Cardiac septum (tissue), 1 donor: ENCODE measurements at places on chromosomes 6 and 20.

DNA sequence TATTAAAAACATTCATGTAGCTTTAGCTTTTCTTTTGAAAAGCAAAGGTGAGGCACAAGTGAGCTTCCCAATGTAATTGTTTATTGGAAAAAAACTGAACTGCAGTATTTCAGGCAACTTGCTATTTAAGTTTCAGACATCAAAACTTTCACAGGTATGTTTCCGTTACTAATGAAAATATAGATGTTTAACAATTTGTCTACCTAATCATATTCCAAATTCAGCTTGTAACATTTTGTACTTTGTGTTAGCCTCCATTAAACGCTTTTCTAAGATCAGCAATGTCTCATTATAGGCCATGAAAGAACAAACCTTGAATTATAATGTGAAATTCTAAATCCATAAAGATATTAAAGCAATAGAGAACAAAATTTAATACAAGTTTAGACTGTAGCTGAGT lies 69.5 kb downstream of the AHI1 start:
- DNase-seq: no peak

GRCh38 chr20:15406072-15406471 lies 1068.7 kb upstream of the FLRT3 start:
- no peak for DNase-seq

GRCh38 chr6:167550941-167551627 lies 226.2 kb downstream of the TTLL2 start:
- DNase-seq: peak; percentile 91

GRCh38 chr6:139398658-139399057 lies 24.2 kb upstream of the CITED2 start:
- no peak for DNase-seq

GRCh38 chr6:136024711-136025110 lies 173.2 kb downstream of the PDE7B start:
- DNase-seq: no peak

DNA sequence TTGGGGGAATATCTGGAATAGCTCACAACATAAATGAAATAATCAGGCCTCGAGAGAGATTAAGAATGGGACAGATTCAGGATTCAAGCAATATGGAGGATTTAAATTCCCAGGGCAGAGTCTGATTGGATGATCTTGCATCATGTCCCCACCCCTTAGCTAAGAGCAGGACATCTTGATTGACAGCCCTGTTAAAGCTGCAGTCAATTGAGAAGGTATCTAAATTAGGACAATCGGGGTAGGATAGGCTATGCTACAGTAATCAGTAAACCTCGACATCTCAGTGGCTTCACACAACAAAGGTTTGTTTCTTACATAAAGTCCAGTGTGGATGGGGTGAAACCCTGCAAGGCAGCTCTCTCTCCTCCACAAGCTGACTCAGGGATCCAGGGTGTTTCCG lies 109.5 kb downstream of the EYA2 start:
- no peak for DNase-seq

GRCh38 chr6:102356170-102356569 lies 962.7 kb downstream of the GRIK2 start:
- DNase-seq: peak; percentile 43

DNA sequence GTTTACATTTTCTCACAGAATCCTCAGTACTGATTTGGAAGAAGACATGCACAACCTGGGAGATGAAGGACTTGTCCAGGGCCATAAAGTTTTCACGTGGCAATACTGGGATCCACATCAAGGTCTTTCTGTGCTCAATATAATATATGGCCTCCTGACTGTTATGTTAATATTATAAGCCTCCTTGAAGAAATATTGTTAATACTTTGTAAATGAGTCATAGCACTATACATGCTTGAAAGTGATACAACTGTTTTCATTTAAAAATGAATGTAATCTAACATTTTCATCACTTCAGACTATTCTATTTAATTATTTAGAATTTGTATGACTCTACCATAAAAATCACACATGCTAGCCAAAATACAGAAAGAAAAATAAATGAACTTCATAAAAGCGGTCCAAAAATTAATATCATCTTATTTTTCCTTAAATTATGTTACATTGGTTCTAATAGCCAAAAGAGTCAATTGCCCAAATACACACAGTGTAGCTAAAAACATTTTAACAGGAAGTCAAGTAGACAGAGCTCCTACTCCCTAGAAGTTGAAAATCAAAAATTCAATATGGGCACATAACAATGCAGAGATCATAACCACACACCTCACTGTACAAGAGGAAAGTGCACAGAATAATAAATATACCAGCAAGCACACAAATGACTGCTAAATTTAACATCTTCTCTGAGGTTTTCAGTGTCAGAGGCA lies 188.0 kb upstream of the HDDC2 start:
- no peak for DNase-seq

GRCh38 chr20:44326391-44327159 lies 10.3 kb upstream of the R3HDML start:
- no peak for DNase-seq

GRCh38 chr6:79605061-79605460 lies 26.1 kb upstream of the SH3BGRL2 start:
- no peak for DNase-seq

GRCh38 chr20:53902968-53903651 lies 167.3 kb downstream of the BCAS1 start:
- DNase-seq: no peak

DNA sequence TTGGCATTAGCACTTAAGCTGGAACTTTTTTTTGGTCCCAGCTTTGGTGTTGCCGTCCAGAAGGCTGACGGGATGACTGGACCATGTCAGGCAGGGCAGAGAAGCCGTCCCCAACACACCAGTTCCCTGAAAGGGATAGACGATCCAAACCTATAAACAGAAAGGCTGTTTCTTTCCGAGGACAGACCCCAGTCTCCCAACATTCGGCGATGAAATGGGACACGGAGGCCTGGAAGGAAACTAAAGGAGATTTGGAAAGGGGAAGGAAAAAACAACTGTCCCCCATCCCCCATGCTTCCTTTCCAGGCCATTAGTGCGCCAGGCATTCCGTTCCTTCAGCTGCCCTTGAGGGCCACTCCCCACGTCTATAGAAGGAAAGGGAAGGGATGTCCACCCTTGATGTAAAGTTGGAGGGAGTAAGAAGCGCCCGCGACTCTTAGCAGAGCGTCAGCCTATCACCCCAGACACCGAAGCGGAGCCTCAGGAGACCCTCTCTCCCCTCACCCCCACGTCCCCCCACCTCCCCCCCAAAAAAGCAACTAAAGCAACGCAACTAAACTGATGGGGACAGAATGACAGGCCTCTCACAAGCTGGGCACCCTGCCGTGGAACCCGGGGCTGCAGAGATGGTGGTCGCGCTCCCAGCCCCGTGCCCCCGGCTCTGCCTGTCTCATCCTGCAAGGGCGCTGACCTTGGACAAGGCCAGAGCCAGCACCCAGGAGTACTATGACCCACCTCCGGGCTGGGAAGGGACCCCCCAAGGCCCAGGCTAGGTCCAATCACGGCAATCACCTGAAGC lies 638 bp downstream of the BLCAP start:
- no peak for DNase-seq

DNA sequence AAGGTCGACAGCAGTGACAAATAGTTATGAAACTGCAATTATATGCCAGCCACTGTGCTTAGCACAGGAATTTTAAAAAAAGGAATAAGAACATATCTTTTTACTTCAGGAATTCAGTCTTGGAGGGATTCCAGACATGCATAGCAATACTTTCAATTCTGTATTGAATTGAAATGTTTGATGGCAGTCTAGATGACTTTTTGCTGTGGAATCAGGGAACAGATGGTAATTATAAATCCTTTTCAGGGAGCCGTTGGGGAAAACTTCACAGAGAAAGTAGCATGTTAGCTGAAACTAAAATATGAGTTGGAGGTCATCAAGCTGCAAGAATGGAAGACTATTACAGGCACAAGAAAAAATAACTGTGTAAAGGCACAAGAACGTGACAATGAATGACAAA lies 74.8 kb downstream of the IMPG1 start:
- DNase-seq: no peak

GRCh38 chr6:90135667-90136066 lies 161.0 kb downstream of the BACH2 start:
- DNase-seq: no peak

DNA sequence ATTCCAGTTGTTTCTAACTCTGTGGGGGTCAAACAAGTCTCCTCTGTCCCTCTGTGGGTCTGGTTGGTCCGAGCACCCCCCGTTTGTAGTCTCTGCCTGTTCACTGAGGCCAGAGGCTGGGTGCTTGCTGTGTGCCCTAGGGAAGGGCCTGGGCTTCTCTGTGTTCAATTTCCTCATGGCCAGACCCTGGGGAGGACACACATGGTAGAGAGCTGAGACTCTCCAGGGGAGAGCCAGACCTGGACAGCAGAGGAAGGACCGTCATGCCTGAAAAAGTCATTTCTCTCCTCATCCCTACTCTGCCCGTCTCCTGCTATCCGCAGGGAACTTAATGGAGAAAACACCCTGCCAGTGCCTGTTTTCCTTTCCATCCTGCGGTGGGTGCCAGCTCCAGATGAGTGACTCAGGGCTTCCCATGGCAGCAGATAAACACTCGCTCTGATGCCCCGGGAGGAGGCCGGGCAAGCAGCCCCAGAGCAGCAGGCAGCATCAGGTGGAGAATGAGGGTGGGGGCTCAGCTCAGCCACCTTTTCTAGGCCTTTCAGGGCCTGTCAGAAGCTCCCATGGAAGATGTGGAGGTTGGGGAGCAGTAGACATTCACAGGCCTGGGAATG lies 51.9 kb downstream of the SNAI1 start:
- no peak for DNase-seq

GRCh38 chr6:134295953-134296553 lies 21.9 kb downstream of the SGK1 start:
- no peak for DNase-seq

GRCh38 chr6:140590641-140591040 lies 1216.2 kb upstream of the CITED2 start:
- DNase-seq: no peak

DNA sequence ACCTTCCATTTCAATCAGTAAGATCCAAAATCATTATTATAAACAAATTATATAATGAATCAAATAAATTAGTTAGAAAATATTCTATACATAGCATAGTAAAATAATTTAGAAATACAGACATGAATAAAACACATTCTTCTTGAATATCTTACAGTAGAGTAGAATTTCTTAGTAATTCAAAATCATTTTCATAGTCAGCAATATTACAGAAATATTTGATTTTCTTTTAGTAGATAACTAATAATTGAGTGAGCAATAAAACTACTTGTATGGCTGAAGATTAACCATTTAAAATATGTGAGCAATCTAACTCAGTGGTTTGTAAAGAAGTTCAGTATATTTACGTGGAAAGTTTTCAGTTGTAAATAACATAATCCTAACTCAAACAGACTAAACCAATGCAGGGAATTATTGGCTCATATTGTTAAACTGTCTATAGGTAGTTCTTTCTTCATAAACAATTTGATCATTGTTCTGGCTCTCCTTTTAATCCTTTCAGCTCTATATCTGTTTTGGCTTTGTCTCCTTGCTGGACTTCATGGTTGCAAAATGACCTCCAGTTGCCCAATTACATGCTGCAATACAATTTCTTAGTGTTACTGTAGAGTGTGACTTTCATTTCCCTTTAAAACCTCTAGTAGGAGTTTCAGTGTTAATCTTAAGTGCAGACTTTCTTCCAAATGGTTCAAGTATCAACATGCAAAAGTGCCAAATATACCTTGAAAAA lies 307.5 kb downstream of the EYS start:
- no peak for DNase-seq

- no peak for DNase-seq
Observed at GRCh38 chr6:139903411-139904157, 529.1 kb upstream of the CITED2 start.

GRCh38 chr6:36915599-36915998 lies 29.8 kb downstream of the C6orf89 start:
- DNase-seq: no peak

- DNase-seq: no peak
Observed at GRCh38 chr6:19268117-19268516, 569.1 kb upstream of the ID4 start.

DNA sequence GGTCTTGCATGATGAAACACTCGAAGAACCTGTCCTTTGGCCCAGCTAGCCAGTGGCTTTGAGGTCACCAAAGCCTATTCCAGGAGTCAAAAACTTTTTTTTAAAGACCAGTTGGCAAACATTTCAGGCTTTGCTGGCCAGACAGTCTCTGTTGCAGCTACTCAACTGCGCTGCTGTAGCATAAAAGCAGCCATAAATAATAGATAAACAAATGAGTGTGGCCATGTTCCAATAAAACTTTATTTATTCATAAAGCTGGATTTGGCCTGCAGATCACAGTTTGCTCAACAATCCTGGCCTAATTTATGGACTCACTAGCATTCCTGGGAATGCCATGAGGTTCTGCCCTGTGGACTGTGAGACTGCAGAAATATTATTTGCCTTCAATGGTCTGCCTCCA lies 68.8 kb upstream of the LTV1 start:
- DNase-seq: no peak

GRCh38 chr6:56381801-56382251 lies 134.4 kb upstream of the COL21A1 start:
- DNase-seq: no peak

GRCh38 chr6:140480852-140481251 lies 1106.4 kb upstream of the CITED2 start:
- DNase-seq: no peak

- no peak for DNase-seq
Observed at GRCh38 chr6:13434777-13435176, 52.6 kb downstream of the GFOD1 start.

DNA sequence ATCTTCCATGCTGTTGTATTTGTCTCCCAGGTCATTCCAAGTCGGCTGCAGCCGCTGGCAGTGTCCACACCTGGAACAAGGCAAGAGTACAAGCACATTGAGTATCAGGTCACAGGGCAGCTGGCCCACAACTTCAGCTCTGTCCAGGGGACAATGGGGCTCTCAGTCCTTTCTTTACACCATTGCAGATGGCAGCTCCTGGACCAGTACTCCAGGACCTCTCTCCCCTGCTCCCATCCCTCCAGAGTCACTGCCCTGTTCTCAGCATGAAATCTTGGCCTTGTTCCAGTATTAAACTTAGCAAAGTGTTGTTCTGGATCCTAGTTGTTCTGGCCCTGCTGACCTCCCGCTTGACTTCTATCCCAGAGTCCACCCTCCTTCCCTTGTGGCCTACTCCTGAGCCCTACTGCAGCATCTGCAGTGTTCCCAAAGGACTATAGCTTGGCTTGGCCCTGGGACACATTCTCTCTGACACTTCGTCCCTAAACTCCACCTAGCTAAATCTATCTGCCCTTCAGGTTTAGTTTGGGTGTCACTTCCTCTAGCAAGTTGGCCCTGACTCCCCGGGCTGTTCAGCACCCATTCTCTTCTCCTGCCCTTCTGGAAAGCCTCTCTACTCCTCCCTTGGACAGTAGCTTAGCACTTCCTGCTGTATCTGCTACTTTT lies 5.8 kb downstream of the TXNDC5 start:
- DNase-seq: no peak

DNA sequence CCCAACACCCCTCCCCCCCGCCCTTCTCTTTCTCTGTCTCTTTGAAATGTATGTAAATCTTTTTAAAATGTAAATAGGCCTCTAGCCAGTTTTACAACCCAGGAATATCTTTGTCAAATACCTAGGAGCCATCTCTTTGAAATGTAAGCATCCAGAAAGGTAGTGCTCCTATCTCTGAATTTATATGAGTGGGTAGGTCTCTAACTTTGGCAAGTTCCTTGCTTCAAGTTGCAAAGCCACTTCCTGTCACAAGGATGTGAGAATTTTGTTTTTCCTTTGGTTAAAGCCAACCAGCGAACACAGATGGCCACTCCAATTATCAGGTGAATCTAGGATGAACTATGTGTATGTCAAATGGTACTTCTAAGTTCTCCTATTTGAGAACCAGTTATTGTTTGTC lies 6.2 kb upstream of the DEFB132 start:
- DNase-seq: no peak

- DNase-seq: no peak
Observed at GRCh38 chr6:131197716-131198115, 62.4 kb downstream of the AKAP7 start.
